ENCODE measurements at places on chromosomes 1 and 21.

DNA sequence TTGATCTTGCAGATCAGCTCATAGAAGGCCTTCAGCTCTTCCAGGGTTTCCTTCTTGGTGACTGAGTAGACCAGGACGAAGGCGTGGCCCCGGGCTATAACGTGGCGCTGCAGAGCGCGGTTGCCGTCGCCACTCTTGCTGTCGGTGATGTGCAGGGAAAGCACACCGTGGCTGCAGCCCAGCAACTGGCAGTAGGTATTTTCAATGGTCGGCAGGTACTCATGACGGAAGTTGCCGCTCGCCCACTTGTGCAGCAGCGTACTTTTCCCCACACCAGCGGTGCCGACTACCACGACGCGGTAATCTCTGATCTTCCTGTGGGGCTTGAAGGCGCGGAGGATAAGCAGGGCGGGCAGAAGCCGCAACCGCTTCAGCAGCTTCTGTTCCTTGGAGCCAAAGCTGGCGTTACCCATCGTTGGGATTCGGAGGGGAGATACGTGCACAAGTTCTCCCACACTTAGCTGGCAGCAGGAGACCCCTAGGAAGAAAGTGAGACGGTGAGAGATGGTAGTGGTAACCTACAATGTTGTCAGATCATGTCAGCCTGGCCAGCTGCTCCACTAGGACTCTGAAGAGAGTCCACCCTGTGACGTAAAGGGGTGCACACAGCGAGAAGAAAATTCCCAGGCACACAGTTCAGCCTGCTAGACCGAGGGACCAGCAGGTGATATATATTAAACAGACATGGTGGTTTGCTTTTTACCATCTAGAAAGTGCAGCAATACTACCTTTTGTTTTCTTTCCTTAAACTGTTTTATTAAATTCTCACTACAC, 3.4 kb downstream of the DIRAS3 start:
- no peak for DNase-seq

GRCh38 chr1:76857973-76858372, 9.3 kb upstream of the ST6GALNAC5 start:
- DNase-seq = no peak

DNA sequence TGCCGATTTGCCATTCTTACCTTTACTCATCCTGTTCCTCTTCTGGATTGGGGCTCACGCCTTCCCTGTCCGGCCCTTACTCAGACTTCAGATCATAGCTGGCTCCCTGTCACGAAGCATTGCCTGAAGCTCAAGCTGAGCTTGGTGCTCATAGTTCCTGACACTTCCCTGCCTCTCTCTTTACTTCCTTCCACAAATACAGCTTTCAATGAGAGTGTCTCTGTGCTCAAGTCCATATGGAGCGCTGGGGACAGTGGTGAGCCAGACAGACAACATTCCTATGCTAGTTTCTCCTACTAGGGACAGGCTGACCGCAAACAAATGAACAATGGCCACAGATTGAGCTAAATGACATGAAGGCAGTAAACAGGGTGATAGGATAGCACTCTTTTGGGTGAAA, 38.1 kb downstream of the HHAT start:
- no peak for DNase-seq

DNA sequence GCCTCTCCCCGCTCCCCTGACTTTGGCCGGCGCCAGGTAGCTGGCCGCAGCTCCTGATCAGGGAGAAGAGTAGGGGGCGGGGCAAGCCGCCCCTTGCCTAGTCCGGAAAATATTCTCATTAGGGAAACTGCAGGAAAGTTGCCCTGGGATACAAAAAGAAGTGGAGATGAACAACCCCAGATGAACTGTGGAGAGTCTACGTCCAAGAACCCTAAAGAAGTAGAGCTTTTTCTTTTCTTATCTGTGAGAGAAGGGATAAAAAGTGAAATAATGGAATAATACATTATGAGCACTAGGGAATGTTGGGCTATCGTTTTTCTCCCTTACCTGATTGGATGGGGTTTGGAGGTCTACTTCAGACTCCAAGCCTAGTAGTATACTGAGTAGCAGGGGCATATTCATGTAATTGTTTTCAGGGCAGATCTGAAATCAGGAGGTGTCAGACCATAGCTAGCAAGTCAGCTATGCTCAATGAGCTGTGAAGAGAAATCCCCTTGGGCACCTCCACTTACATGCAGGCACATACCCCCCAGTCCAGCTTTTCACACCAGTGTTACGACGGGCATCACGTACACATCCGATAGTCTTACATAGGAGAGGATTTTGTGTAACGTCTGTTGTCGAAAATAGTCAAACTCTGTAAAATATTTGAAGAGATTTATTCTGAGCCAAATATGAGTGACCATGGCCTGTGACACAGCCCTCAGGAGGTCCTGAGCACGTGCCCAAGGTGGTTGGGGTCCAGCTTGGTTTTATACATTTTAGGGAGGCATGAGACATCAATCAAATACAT, 1.7 kb upstream of the DUSP10 start:
- DNase-seq = no peak

GRCh38 chr1:87795615-87796337, 467.1 kb downstream of the LMO4 start:
- DNase-seq = no peak

GRCh38 chr21:44817914-44818639, at the start of gene SUMO3:
Gene SUMO3 (minus strand): TSS chr21:44818062. CDS start chr21:44817968, 94 bp downstream.
- peak; percentile 59 for DNase-seq

GRCh38 chr1:7993593-7994479, 32.3 kb downstream of the ERRFI1 start:
- DNase-seq = no peak

- DNase-seq = peak; percentile 63
Measured at GRCh38 chr1:92961131-92961895, at the start of gene DIPK1A. Gene DIPK1A (minus strand): TSS chr1:92961462. CDS start chr1:92961429, 33 bp downstream.

- no peak for DNase-seq
Measured at GRCh38 chr1:241641773-241642592, 1.8 kb upstream of the CHML start.

DNA sequence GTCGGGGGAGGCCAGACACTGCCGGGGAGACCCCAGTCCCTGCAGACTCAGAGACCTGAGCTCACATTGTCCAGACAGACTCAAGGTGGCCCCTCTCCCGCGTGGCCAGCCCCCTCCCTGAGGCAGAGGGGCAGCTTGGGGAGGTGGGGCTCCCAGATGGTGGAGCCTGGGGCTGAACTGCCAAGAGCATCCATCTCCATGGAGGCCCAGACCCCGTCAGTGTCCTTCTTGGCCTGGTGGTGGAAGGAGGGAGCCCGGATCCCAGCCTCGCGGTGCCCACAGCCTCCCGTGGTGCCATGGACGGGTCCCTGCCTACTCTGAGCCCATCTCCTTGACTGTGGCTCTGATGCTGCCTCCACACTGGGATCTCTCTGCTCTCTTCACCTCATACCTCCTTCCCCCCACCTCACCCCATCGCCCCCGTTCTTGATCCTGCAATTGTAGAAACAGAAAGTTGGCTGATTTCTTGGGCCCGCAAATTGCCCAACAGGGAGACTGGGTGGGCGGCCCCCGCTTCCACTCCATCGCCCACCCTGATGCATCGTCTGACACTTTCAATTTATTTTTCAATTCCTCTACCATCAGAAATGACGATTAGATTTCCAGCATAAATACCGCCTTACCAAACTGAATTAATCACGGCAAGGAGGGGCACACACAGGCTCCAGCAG, 348.9 kb downstream of the MATN1 start:
- DNase-seq = no peak

- no peak for DNase-seq
Measured at GRCh38 chr1:231046730-231047395, 6.8 kb upstream of the FAM89A start.

All from activated T-helper 1 cell treated with anti-CD3 and anti-CD28 coated beads, Interleukin-2, amount 50 U/mL, for 16 hours (primary cell).